ENCODE measurements at places on chromosomes 6 and 20.
A peak's percentile ranks its signal among the peaks of the same experiment; 100 is the strongest.

DNA sequence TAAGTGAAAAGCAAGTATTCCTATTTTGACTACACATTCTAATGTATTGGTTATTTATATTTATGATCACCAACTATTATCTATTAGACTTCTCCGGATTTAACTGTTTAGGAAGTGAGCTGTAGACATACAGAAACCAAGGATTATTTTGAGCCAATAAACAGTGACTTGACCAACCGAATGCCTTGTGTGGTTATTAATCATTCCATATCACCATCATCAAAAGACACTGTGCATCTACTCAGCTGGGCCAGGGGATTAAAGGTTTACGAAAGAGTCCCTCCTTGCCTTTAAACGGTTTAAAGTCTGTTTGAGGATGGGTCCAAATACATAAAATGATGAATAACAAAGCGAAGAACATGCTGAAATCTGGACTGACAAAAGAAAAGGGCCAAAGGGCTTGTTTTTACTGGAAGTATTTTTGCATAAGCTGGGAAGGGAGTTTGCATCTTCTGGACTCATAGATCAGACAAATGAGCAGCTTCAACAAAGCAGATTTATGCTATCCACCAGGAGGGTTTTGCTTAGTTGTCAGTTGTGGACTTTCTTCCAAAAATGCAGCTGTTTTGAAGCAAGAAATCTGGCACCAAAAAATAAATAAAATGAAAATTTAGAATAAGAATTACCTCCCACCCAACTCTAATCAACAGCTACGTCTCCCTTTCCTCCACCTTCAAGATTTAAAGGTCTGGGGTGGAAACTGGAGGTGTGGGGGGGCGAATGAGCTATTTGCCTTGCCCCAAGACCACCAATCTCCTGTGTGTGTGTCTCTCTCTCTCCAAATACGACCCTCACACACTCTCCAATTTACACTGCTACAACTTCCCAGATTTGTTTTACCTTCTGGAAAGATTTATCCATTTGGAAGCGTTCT, 33.6 kb upstream of the ID4 start:
- peak; percentile 38 for DNase-seq

GRCh38 chr6:11830105-11830504, 51.5 kb upstream of the ADTRP start:
- DNase-seq = no peak

GRCh38 chr6:7246401-7247178, 66.4 kb downstream of the SSR1 start:
- DNase-seq = no peak

DNA sequence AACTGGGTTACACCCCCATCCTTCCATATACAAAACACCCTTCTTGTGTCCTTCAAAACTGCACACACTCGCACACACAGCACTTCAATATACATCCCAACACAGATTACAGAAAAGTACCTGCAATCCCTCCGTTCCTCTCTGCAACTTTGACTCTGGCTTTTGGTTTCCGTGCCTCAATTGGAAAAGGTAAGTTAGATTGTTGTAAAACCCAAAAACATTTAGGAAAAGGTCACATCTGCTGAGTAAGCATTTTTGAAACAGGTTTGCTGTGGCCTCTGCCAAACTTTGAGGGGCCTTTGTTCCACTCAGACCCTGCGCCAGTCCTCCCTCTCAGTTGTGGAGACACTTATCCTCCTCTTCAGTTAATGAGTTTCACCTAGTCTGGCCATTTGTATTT, 4.2 kb downstream of the NKX2-4 start:
- DNase-seq = no peak

- DNase-seq = peak; percentile 94
These were observed 21.2 kb downstream of the TGM2 start for GRCh38 chr20:38143646-38144554.

DNA sequence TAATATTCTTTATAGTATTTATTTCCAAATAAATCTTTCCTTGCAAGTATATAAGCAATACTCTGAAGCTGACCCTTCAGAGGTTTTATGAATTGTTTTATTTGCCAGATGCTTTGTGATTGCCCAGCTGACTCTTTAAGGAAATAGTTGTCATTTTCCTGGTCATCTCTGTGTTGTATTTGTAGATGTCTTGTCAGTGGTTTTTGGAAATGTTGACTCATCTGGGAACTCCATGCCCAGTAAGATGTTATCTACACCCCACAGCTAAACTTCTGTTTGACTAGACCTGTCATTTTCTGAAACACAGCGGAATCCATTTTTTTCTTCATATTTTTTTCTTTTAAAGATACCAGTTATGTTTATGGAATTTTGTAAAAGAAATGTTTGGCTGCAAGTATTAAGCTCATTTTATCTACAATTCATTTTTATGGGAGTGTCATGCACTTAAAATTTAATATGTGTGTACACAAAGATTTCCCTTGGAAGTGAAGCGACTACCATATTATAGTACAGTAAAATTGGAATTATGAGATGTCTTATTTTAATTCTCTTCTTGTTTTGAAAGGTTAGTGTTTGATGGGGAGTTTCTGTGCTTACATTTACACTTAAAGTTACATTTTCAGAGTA, 491.0 kb downstream of the NKAIN2 start:
- DNase-seq = no peak

DNA sequence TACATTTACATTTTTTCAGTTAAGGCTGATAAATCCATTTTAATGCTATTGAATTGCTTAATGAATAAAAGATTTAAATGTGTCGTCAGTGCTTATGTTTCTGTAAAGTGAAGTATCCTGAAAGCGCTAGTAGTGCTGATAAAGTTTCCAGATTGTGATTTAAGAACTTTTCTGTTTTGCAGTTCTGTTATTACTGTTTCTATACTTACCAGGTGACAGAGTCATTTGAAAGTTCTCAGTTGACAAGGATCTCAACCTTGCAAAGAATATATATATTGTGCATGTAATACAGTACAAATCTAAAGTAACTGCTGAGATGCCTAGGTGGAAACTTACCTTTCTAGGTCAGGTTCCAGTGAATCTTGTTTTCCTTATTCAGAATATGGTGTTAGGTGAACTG, 201.8 kb downstream of the ARID1B start:
- DNase-seq = no peak

DNA sequence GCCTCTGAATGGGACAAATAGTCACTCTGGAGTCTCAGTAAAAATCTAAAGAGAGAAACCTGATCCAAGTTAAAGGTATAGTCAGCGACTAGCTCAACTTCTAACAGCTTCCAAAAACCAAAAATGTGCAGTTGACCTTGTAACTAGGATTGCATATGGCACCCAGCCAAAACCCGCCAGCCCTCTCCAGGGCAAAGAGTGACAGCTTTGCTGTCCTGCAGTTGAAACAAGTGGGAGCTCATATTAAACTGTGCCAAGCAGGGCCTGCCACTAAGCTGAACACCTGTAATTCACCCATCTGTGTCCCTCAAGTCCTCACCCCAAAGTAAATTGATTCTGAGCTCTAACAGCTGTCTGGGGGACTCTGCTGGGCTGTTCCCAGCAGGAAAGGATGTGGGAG, 695.3 kb downstream of the MAFB start:
- no peak for DNase-seq

DNA sequence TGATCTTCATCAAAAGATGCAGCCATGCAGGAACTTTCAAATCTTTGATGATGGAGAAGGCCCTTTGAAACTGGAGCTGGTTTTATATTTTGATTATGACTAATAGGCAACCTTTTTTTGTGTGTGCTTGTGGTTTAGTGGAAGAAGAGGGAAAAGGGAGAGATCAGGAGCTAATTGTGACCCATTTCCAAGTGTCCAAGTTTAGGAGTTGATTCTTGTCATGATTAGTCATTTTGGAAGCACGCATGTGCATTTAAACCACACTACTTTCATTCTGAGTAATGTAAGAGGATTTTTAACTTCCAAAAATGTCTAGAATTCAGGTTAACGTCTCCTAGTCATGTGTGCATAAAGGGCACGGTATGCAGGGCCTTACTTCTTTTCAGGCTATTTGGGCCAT, 3.5 kb downstream of the FOXO3 start:
- DNase-seq = peak; percentile 97

GRCh38 chr6:107021446-107022185, 6.4 kb upstream of the MTRES1 start:
- no peak for DNase-seq

GRCh38 chr20:41782255-41782654, 164.1 kb upstream of the CHD6 start:
- DNase-seq = no peak

- DNase-seq = no peak
These were observed 83.8 kb downstream of the SLC22A23 start for GRCh38 chr6:3372912-3373554.

GRCh38 chr6:102223942-102224341, 830.4 kb downstream of the GRIK2 start:
- no peak for DNase-seq

- no peak for DNase-seq
These were observed 34.6 kb downstream of the PPARD start for GRCh38 chr6:35377002-35377401.
